Hepatocyte (in vitro differentiated cells): ENCODE measurements at places on chromosomes 6 and 20.

- DNase-seq: no peak
- H3K27ac ChIP-seq: no peak overlapping the region
- no peaks in the 10 kb centered on the region for H3K27me3 ChIP-seq
- no peaks in the 10 kb centered on the region for H3K4me1 ChIP-seq
- H3K4me3 ChIP-seq: no peak overlapping the region
Observed at GRCh38 chr6:159031846-159032245, 12.9 kb downstream of the TAGAP start.

- peaks cover 14% of the 10 kb centered on the region for H3K4me1 ChIP-seq
- H3K4me3 ChIP-seq: no peak overlapping the region
- no peak for DNase-seq
- H3K27ac ChIP-seq: no peak overlapping the region
- H3K27me3 ChIP-seq: no peaks in the 10 kb centered on the region
Observed at GRCh38 chr6:162852840-162853577, 125.2 kb downstream of the PACRG start.

DNA sequence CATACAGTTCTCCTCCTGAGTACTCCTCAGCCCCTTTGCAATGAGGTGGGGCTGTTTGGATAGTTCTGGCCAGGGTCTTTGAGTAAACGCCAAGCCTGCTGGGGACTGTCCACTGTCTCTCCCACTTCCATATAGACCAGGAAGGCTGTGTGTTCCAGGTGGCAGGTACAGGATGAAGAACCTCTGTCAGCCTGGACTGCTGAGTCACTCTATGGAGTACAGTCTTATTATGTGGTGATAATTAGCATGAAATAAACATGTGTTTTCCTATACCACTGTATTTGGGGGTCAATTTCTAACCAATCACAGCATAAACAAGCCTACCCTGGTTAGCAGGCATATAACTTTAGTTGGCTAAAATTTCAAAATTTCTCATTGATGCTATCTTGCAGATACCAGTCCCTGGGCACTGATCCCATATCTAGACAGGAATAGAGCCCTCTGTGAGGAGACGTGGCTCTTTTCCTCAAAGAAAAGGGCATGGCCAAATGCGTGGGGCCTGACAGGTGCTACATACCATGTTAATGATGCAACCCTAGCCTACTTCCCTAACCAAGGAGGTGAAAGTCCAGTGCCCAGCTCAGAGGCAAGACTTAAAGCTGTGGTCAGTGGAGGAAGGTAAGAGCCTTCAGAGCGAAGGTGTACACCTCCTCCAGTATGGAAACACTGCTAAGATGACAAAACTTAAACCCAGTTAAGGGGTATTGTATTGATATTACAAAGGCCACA is 4.5 kb upstream of the ALDH8A1 start:
- H3K27ac ChIP-seq: peak overlapping the region; percentile 29
- H3K36me3 ChIP-seq: no peaks in the 10 kb centered on the region

DNA sequence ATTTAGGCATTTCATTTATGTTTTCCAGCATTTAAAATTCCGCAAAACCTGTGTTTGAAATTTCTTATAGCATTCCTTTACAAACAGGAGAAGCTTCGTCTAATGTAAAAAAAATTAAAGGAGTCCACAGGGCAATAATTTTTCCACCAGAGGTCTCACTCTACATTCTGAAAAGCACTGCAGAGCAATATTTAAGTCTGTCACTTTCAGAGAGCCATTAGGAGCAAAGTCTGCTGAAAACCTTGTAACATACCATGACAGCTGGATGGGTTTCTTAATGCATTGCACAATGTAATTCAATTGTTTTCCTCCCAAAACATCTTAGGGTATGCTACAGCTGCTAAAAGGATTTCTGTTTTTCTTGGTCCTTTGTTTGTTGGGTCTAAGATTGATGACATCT is 18.0 kb downstream of the BAG2 start:
- no peaks in the 10 kb centered on the region for H3K36me3 ChIP-seq
- no peak overlapping the region for H3K27ac ChIP-seq
- H3K4me1 ChIP-seq: no peaks in the 10 kb centered on the region
- no peak overlapping the region for H3K4me3 ChIP-seq
- peak; percentile 46 for DNase-seq

DNA sequence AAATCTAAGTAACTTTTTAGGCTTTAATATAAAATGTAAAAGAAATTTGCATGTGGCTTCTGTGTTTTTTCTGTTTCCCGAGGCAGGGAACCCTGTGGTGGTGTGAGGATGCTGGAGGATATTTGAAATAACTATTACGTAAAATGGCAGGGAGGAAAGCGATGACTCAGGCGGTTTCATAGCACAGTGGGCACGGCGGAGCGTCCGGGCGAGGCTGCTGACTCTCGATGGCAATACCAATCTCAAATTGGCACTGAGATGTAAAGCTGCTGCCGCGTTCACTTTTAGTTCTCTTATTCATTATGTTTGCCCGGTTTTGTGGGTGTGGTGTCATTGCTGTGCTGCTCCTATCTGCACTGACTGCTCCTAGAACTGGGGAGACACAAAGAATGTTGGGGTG is 254.3 kb downstream of the THBS2 start:
- no peaks in the 10 kb centered on the region for H3K4me1 ChIP-seq
- DNase-seq: no peak
- no peak overlapping the region for H3K27ac ChIP-seq
- H3K27me3 ChIP-seq: no peaks in the 10 kb centered on the region
- no peaks in the 10 kb centered on the region for H3K36me3 ChIP-seq

- H3K4me1 ChIP-seq: no peaks in the 10 kb centered on the region
- no peaks in the 10 kb centered on the region for H3K27me3 ChIP-seq
- H3K36me3 ChIP-seq: no peaks in the 10 kb centered on the region
- no peak overlapping the region for H3K4me3 ChIP-seq
- DNase-seq: no peak
Observed at GRCh38 chr6:68497927-68498326, 137.2 kb upstream of the ADGRB3 start.

DNA sequence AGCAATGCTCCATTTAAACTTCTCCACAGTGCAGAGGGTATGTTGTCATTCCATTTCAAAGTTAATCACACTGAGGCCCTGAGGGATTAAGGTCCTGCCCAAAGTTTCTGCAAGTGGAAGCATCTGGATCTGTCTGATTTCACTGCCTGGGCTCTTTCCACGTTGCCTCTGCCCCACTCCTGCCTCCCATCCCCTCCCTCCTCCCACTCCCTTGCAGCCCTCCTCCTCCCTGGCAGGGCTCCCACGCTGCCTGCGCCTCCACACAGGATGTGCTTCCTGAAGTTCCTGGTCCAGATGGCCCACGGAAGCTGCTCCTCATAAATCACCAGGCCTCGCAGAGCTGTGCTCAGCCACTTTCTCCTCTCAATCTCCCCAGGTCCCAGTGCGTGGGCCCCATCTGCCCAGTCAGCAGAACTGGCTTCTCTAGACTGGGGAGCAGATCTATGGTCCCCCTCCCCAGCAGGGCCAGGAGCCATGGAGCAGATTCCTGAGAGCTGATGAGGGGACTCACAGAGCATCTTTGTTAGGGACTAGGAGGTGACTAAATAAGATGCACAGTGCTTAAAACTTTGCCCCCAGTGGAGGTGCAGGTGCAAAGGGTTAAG is 65.4 kb upstream of the MAFB start:
- DNase-seq: peak; percentile 26
- no peak overlapping the region for H3K27ac ChIP-seq
- H3K27me3 ChIP-seq: no peaks in the 10 kb centered on the region
- H3K4me1 ChIP-seq: no peaks in the 10 kb centered on the region
- H3K4me3 ChIP-seq: no peak overlapping the region
- H3K36me3 ChIP-seq: no peaks in the 10 kb centered on the region

- no peak for DNase-seq
- no peak overlapping the region for H3K4me3 ChIP-seq
- peaks cover 9% of the 10 kb centered on the region for H3K27me3 ChIP-seq
- H3K27ac ChIP-seq: no peak overlapping the region
- H3K4me1 ChIP-seq: no peaks in the 10 kb centered on the region
- H3K36me3 ChIP-seq: no peaks in the 10 kb centered on the region
Observed at GRCh38 chr6:166274163-166274562, 34.0 kb downstream of the PRR18 start.

DNA sequence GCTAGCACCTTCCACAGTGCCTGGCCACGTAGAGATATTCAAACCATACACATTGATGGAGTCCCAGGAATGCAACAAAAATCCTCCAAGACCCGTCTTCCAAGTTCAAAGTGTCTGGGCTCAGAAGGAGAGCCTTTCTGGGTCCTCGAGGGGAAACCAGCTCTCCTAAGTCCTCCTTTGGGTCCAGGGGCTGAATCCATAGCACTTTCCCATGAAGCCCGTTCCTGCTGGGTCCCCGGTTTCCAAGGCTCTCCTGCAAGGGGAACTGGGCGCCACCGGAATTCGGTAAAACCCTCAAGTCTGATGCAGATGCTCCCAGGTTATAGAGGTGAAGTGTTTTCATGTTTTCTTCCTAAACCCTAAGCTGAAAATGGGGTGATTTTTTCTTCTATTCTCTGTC is 101.2 kb upstream of the SNX9 start:
- peaks cover 6% of the 10 kb centered on the region for H3K4me1 ChIP-seq
- no peak overlapping the region for H3K27ac ChIP-seq
- no peak overlapping the region for H3K4me3 ChIP-seq
- H3K36me3 ChIP-seq: no peaks in the 10 kb centered on the region
- H3K27me3 ChIP-seq: no peaks in the 10 kb centered on the region
- no peak for DNase-seq

DNA sequence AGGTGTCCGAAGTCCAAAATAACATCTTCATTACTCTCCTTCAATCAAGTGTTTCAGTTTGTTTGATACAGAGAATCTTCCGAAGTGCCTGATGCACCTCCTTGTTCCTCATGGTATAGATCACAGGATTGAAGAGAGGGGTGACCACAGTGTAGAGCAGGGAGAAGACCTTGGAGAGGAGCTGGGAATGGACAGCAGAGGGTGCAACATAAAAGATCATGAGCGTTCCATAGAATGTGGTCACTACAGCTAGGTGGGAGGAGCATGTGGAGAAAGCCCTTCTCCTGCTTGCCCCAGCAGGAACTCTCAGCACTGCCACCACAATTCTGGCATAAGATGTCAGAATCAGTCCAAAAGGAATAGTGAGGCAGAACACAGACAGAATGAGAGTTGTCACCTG is 11.9 kb downstream of the OR12D1 start:
- H3K4me3 ChIP-seq: no peak overlapping the region
- no peak overlapping the region for H3K27ac ChIP-seq
- H3K27me3 ChIP-seq: peaks cover 8% of the 10 kb centered on the region

- DNase-seq: no peak
- no peaks in the 10 kb centered on the region for H3K27me3 ChIP-seq
- H3K36me3 ChIP-seq: no peaks in the 10 kb centered on the region
- H3K27ac ChIP-seq: no peak overlapping the region
Observed at GRCh38 chr20:15179381-15179780, 842.0 kb upstream of the FLRT3 start.

DNA sequence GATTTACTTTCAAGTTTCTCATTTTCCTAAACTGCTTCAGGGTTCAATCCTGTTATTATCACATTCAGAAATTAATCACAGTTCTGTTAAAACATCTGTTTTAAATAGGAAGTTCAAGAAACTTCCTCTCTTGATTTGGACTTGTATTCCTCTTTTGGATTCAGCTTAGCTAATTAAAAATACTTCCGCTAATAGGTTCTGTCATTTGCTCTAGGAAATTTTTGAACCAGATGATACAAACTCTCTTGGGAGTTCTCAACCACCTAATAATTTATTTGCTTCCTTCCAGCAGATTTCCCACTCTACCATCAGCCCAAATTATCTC is 15.9 kb upstream of the TMEM30A start:
- no peaks in the 10 kb centered on the region for H3K27me3 ChIP-seq
- H3K4me1 ChIP-seq: no peaks in the 10 kb centered on the region
- no peaks in the 10 kb centered on the region for H3K36me3 ChIP-seq
- no peak overlapping the region for H3K4me3 ChIP-seq

DNA sequence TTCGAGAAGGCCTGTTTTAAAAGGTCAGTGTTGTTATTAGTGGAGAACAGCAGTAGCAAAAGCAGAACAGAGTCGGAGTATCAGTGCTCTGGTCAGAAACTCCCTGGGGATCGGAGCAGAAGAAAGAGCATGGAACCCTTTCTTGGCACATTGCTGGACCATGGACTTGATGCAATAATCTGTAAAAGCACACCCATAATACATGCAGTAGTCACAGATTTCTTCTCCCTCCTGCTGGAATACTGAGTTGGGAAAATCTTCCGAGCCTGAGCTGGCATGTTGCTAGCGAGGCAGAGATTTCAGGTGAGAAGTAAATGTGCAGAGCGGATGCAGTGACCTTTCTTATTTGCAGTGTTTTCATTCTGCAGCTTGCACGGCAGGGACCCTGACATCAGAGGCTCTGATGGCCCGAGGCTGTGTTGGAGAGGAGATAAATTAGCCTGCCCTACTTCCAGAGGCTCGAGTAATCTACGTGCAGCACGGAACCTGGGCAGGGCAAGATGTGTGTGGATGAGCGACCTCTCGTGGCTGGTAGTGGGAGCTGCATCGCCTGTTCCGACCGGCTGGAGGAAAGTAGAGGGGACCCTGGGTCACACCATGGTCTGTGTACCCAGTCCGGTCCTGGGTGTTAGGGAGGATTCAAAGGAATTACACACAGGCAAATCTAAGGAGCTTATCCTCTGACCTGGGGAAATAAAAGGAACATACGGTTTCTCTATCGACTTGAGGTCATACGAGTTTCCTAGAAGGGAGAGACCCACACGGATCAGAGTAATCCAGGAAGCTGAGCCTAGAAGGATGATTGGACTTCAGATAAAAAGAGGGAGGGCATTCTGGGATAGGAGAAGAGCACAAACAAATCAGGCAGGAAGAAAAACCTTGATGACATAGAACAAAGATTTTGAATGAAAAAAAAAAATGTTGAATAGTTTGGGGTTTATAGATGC is 137.0 kb upstream of the STMND1 start:
- no peaks in the 10 kb centered on the region for H3K36me3 ChIP-seq
- no peak overlapping the region for H3K4me3 ChIP-seq
- H3K27ac ChIP-seq: no peak overlapping the region
- DNase-seq: peak; percentile 89
- H3K27me3 ChIP-seq: no peaks in the 10 kb centered on the region

DNA sequence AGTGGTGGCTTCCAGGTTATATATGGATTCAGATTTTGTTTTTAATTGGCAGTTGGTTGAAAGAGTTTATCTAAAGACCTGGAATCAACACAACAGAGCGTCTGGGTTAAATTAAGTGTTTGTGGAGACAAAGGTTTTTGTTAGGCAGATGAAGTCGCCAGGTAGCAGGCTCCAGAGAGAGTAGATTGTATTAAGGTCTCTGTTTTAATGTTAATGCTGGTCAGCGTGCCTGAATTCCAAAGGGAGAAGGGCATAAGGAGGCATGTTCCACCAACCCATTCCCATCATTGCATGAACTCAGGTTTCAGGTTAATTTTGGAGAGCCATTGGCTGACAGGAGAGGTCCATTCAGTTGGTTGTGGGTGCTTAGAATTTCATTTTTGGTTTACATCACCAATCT is 744.1 kb upstream of the GJE1 start:
- no peaks in the 10 kb centered on the region for H3K27me3 ChIP-seq
- H3K36me3 ChIP-seq: no peaks in the 10 kb centered on the region
- H3K4me1 ChIP-seq: no peaks in the 10 kb centered on the region
- H3K27ac ChIP-seq: no peak overlapping the region
- no peak overlapping the region for H3K4me3 ChIP-seq
